ENCODE measurements at places on chromosomes 2 and 18.

DNA sequence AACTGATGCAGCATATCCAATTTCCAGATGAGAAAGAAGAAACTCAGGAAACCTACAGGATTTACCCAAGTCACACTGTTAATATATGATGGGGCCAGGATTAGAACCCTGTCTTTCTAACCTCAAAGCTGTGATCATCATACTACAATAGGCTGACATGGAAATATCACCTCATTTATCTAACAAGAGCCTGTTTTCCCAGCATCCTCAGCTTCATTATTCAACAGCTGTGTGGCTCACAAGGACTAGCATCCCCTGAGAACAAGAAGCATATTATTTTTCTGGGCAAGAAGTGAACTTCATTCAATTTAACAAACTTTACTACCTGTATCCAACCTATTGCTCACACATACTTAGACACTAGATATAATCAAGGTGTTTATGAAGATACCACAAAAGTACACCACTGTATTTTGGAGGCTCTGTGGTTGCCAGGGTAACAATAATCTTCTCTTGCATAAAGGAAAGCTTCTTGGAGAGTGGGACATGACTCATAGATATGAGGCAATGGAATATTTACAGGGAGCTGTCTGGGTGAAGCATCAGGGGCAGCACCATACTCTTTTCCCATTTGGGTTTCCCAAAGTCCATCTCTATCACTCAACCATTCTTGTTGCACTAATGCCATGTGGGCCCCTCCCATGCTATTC, 218.2 kb downstream of the RAD51AP2 start:
- DNase-seq = no peak

DNA sequence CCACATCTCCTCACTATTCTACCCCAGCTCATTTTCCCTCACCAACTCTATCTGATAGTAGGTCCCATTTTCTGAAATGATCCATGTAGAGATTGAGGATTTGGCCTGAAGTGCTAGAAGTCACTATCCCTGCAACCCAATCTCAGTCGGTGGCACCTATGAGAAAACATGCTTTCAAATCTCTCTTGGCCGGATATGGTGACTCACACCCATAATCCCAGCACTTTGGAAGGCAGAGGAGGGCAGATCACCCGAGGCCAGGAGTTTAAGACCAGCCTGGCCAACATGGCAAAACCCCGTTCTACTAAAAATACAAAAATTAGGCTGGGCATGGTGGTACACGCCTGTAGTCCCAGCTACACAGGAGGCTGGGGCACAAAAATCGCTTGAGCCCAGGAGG, 19.1 kb upstream of the MARCHF4 start:
- no peak for DNase-seq

DNA sequence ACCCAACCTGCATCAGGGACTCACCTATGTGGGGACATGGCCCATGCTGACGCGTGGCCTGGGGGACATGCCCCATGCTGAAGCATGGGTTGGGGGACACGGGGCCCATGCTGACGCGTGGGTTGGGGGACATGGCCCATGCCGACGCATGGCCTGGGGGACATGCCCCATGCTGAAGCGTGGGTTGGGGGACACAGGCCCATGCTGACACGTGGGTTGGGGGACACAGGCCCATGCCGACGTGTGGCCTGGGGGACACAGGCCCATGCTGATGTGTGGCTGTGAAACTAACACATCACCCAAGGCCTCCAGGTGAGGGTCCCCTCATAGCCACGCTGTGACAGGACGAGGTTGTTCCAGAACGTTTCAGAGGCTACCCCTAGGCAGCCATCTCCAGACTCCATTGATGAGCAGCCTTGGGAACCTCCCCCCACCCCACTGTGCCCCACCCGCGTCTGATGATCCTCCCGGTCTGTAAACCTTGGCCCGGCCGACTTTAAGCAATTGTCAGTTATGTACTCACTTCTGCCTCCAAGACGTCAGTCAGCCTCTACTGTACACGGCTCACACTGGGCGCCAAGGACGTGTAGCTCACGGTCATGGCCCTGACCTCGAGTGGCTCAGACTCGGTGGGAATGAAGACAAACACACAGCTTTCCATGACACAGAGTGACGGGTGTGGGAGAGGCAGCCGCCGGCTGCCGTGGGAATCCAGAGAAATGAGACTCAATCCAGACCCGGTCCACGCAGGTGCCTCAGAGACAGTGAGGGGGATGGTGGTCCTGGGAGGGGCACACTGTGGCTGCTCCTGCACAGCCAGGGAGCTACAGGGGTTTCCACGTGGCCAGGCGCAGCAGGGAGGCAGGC, 50.2 kb upstream of the SLC66A3 start:
- DNase-seq = no peak

- DNase-seq = no peak
These were observed 45.8 kb upstream of the PTPRM start for GRCh38 chr18:7521226-7521856.

- DNase-seq = no peak
These were observed 305.2 kb upstream of the UBE2E3 start for GRCh38 chr2:180675170-180675569.

GRCh38 chr2:227871375-227871791, at the start of gene DAW1:
TSS of gene DAW1 (plus strand) at chr2:227871631. CDS start at chr2:227871690, 59 bp downstream.
- peak; percentile 88 for DNase-seq

DNA sequence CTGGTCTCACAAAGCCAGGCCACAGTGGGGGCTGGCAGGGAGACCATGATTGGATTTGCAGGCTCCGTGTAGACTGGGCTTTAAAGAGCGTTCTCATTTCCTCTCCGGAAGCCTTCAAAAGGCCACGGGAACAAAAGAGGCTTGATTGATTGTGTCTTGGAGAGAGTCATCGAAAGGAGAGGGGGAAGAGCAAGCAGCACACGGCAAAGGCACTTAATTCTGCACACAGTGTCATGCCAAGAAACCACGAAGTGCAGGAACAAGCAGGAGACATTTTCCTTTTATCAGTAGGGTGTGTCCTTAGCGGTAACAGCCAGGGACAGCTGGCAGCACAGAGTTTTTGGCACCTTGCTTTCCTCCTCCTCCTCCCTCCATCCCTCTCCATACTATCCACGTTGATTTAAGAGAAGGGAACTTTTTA, 47.7 kb downstream of the GLI2 start:
- no peak for DNase-seq

DNA sequence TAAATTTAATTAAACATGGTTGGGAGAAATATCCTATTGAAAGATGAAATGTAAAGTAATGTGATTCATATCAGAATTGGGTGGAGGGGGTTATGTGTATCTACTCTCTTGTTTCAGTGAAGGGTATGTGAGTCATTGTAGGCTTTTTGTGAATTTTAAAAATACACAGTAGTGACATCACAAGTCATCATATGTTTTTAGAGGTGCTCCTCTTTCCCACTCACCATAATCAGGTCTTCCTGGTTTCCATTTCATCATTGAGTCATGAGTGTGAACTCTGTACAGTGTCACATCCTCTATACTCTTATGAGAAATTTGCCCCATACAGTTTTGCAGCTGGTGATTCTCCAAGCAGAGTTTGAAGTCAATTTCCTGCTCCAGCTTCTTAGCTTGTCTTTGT, 18.8 kb downstream of the FSIP2 start:
- no peak for DNase-seq

- DNase-seq = no peak
These were observed 49.8 kb downstream of the QPCT start for GRCh38 chr2:37394263-37394662.

GRCh38 chr2:109521233-109522062, 92.3 kb downstream of the SEPTIN10 start:
- no peak for DNase-seq

DNA sequence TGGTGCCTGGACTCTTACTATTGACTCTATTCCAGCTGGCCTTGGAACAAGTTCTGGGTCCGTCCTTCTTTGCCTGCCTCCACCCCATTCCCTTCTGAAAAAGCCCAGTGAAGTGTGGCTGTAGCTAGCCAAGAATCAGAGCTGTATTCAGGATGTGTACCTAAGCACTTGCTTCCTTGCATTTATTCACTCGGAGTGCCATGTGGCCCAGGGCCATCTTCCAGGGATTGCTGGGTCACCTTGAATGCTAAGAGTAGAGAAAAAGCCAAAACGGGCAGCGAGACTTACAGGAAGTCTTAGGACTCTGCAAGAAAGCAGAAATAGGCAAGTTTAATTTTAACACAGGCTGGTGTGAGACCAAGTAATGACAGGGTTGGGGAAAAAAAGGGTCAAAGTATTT, 4.1 kb downstream of the ITGA6 start:
- no peak for DNase-seq

GRCh38 chr2:96542357-96542977, 5.9 kb downstream of the ARID5A start:
- no peak for DNase-seq

DNA sequence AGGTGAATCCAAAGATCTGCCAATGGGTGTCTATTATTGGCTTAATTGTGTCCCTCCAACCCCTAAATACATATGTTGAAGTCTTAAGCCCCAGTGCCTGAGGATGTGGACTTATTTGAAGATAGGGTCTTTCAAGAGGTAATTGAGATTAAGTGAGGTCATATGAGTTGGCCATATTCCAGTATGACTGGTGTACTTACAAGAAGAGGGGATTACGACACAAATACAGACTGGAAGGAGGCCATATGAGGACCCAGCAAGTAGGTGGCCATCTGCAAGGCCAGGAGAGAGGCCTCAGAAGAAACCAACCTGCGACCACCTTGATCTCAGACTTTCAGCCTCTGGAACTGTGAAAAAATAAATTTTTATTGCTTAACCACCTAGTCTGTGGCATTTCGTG, 121.1 kb upstream of the FN1 start:
- no peak for DNase-seq

- no peak for DNase-seq
These were observed 572.3 kb downstream of the PLCL1 start for GRCh38 chr2:198376677-198377076.

- DNase-seq = no peak
These were observed 19.5 kb downstream of the MRPL44 start for GRCh38 chr2:223976635-223977226.

DNA sequence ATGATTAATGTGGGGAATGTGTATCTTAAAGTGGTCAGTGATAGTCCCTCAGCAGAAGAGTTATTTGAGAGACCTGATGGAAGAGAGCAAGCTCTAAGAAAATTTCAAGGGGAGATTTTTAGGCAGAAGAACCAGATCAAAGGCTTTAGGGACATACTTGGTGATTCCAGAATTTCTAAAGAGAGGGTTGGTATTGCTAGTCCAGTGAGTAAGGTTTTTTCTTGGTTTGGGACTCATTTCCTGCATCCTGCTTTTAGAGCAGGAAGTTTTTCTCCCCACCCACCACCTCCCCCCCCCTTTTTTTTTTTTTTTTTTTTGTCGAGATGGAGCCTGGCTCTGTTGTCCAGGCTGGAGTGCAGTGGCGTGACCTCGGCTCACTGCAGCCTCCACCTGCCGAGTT, 42.7 kb upstream of the DYSF start:
- DNase-seq = no peak

GRCh38 chr2:36783246-36783645, 86.7 kb downstream of the VIT start:
- DNase-seq = no peak
